ENCODE measurements at places on chromosomes 2 and 18.

DNA sequence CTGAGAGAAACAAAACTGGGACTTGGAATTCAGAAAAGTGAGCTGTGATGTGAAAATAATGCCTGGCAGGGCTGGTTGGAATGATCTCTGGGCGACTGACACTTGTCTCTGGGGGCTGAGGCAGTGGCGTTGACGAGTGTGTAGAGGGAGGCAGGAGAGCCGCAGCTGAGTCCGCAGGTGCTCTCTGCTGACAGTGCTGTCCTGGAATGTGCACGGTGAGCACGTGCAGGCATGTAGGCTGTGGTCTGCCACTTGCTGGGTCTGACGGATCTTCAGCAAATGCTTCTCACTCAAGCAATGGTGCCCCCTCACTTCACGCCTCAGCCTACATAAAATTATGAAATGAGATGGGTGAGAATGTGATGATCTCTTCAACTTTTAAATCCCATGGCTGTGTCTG lies 38.5 kb upstream of the ATP9B start:
- DNase-seq = no peak

DNA sequence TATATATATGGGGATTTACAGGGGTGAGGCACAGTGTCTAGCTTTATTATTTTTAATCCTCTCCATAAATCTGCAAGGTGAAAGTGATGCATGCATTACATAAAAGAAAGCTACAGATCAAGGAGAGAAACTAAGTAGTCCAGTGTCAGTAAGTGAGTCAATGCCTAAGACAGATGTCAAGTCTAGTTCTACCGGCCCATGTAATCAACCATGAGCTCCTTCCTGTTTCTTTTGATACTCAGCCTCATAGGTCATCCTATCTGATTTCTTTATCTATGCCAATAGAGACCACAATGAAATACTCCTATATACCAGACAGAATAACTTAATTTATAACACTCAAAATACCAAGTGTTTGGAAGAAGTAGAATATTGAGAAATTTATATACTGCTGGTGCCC lies 20.2 kb upstream of the GYPC start:
- no peak for DNase-seq

DNA sequence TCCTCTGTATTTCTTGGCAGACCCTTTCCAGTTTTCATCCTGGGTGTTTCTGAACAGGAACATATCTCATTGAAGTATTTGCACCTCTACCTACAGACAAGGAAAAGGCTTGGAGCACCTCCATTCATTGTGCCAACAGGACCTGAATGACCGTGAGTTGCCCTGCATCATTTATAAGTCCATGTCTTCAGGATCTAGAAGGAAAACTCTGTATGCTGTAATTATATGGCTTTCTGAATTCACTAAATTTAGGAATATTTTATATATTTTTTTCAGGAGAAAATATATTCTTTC lies 402.3 kb upstream of the SLC14A2 start:
- no peak for DNase-seq

GRCh38 chr2:10798783-10799182 lies 13.8 kb downstream of the PDIA6 start:
- DNase-seq = no peak

DNA sequence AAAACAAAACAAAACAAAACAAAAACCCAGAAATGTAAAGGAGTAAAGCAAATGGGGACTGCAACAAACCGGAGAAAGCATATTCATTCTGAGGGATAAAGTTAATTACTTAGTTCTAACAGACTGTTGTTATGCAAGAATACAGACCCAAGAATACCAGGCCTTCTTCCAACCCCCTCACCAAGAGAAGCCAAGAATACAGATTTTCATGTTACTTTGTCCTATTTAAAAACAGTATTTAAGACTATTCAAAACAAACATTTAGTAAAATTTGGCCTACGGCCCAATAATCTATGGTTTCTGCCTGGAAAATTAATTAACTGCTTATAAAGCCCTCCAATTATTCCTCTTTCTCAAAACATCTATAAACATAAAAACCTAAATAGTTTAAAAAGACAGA lies 91.4 kb downstream of the USP34 start:
- no peak for DNase-seq

- no peak for DNase-seq
Observed at GRCh38 chr2:239800785-239801386, 224.3 kb downstream of the NDUFA10 start.

GRCh38 chr2:142134911-142135310 lies 4.1 kb upstream of the LRP1B start:
- DNase-seq = no peak

DNA sequence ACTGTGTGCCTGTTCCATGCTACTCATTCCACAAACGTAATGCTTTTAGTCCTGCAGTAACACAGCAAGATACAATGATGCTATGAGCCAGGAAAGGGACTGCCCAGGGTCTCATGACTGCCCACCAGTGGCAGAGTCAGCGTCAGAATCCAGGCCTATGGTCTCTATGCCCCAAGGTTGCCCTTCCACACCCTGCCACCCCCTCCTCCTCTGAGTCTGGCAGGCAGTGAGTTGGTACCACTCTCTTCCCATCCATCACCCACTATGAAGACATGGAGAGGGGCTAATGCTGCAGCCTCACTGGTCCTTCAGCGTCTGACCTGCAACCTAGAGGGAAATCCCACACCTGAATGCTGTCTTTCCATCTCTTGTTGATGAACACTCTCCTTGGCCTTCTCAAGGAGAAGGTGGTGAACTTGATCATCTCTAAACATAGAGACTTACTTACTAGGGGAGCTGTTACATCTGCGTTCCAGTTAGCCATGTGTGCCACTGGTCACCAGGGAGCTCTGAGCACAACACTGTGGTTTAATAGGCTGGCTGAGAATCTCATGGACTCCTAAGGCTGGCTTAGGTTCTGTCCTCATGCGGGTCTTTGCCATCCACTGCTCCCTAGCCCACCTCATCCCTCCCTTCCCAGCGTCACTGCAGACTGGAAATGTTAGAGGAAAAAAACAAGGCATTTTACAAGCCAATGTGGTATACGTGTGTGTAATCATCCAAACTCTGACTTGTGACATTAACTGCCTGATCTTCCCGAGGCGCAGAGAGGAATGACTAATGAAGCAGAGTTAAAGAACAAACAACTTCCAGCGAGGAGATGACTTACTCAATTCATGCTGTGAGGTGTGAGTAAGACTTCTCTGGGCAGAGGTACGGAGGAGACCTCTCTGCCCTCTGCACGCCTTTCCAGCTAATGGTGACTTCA lies 28.8 kb downstream of the STEAP3 start:
- no peak for DNase-seq

DNA sequence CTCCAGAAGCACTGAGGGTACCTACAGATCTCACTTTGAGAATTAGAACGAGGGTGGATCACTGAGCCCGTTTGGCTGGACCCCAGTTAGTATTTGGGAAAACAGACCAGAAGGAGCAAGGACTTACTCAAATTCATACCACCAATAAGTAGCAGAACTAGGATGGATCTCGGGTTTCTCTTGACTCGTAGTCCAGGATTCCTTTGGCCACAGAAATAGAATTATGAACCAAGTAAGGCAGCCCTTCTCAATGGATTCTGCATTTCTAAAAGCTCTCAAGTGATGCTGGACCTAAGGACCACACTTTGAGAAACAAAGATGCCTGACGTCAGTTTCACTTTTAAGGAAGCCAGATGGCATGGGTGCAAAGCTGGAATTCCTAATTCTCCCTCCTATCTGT lies 153.0 kb downstream of the KLHL29 start:
- no peak for DNase-seq

DNA sequence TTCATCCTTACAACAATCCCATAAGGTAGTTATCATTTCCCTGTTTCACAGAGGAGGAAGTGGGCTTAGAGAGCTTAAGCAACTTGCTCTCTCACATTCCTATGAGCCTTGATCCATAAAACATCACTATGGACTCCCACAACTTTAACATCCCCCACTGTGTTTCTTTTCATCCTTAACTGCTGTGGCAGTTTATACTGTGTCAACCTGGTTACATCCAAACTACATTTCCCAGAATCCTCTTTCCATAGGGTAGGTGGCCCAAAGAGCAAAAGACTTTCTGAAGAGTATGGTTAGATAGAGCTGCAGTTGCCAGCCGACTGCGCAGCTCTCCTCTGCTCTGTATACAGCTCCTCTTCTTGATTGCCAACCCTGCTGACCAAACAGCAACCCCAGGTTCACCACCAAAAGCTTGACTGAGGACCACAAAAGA lies 22.5 kb downstream of the MAP3K2 start:
- no peak for DNase-seq

GRCh38 chr2:96626553-96626942 lies 11.6 kb downstream of the KANSL3 start:
- no peak for DNase-seq

DNA sequence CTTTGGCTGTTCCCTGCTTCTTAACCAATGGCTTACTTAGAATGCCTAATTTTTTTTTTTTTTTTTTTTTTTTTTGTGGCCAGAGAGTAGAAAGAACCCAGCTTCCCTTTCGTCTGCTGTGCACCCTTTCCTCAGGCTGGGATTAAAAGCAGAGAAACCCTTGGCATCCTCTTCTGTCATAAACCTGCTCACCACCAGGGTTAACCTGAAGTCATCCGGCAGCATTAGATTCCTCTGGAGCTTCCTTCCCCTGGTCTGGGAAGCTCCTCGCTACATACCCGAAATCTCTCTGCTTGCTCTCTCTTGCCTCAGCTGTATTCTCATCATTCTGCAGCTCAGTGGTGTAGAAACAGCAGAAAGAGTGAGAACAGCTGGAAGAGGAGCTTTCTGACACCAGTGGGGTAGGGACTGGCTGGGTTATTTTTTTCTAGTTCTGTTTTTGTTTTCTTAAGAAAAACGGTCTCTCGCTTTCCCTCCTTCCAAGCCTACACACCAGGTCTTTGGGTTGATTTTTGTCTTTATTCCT lies 339.0 kb upstream of the MEIS1 start:
- no peak for DNase-seq

- no peak for DNase-seq
Observed at GRCh38 chr18:43893001-43893637, 615.8 kb upstream of the SYT4 start.

DNA sequence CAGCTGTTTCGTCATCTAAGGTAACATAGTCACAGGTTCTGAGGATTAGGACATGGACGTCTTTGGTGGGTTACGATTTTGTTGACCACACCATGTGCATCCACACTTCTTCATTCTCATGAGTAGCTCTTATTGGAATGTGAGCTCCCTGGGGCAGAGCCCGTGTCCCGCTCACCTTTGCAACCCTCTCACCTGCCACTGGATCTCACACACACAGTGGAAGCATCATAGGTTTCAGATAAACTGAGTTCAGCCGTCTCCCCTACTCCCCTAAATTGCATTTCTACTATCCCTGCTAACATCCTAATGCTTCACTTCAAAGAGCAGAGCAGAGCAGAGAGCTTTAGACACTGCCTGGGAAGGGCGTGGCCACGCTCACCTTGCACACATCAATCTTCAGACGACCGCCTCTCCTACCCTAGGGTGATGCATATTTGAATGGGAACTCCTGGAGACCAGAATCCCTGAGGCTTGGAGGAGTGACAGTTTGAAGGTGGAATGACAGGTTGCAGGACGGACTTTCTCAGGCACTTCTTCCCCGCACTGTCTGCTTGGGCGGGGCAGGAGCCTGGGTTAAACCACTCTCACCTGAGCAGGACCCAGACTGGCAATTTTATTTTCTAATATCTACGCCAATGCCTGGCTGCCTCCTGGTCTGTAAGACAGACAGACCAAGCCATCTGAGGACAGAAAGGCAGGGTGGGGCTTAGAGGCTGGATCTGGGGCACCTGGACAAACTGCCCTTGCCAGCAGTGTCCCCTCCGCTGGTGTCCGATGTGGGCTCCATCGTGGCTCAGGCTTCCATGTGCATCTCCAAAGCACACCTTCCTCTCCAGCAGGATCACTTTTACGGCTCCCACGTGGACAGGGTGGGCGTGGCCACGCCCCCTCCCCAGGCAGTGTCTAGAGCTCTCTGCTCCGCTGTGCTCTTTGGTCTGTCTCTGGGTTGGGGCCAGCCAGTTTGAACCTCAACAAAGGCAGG lies 229.5 kb upstream of the COPS8 start:
- no peak for DNase-seq

DNA sequence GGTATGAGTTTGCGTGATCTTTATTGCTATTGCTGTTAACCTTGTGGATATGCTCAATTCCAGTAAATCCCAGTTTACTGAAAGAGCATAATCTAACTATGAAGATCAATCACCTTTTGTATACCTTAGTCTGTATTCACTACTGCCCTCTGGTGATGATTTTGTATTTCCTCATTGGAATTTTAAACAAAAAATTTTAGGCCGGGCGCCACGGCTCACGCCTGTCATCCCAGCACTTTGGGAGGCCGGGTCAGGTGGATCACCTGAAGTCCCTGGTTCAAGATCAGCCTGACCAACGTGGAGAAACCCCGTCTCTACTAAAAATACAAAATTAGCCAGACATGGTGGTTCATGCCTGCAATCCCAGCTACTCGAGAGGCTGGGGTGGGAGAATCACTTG lies 5.1 kb downstream of the COMMD1 start:
- no peak for DNase-seq

- no peak for DNase-seq
Observed at GRCh38 chr2:118737684-118738083, 109.8 kb downstream of the EN1 start.

- DNase-seq = no peak
Observed at GRCh38 chr18:44803019-44803650, 122.4 kb downstream of the SETBP1 start.

DNA sequence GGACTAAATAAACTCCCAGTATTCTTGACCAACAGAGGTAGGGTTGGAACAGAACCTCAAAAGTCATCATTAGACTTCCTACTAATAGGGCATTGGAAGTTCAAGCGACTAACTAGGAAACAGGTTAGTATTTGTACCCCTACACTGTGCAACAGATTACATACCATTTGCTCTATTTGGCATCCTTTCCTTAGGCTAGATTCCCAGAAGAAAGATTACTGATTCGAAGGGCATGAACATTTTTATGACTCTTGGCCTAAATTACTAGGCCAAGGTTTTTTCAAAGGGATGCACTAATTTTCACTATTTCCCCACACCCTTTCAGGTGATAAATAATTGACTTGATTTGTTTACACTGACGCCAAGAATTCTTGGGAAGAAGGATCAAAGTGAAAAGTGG lies 104.8 kb upstream of the CYP1B1 start:
- no peak for DNase-seq

DNA sequence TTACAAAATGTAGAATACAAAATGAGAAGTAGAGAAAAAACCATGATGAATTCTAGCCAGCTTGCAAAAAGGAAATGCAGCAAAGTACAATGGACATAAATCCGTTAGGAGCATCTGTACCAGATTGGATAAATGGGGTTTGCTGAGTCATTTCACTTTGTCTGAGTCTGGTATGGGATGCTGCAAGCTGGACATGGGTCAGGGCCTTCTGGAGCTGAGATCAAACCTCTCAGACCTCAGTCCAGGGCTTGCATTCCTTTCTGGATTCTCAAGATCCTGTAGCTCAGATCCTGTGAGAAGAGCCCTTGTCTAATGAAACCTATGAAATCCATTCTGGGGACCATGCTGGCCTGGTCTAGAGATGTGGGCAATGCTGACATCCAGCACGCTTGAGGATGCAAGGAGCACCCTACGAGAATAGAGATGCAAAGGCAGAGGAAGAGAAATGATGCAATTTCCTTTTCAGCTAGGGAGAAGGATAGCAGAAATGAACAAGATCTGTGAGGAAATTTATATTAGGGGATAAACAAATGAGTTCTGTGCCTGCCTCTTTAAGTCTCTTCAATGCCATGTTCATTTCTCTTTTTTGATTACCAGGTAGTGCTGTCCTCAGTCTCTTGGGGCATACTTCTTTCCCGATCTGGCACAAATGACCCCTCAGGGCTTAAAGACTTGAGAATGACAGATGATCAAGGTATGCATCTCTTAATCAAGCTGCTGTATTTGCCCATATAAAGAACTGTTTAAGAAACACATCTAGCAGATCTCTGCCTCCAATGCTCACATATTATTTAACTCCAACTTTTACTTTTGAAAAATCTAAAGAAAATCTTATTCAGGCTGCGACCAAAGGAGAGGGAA lies 230.4 kb downstream of the MEIS1 start:
- DNase-seq = no peak

Data from amygdala (tissue), 56 donors.